ENCODE measurements at places on chromosomes 11 and 22.

GRCh38 chr11:110538154-110538553 is 108.4 kb downstream of the FDX1 start:
- no peak for DNase-seq

DNA sequence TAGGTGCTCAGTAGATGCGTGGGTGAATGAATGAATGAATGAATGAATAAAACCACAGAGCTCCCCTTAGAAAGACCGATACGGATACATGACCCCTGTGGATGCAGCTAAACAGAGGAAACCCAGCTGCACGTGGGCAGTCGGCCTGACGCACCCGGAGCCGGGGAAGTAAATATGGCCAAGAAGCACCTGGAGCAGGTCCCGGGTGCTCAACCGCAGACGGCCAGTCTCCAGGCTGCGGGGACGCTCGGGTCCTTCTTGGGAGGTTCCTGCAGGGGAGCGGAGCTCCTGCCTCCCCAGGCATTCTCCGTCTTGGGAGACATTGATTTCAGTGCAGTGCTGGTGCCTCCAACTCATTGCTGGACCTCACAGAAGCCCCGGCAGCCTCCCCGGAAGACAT is 11.7 kb upstream of the TPCN2 start:
- DNase-seq, result no peak

DNA sequence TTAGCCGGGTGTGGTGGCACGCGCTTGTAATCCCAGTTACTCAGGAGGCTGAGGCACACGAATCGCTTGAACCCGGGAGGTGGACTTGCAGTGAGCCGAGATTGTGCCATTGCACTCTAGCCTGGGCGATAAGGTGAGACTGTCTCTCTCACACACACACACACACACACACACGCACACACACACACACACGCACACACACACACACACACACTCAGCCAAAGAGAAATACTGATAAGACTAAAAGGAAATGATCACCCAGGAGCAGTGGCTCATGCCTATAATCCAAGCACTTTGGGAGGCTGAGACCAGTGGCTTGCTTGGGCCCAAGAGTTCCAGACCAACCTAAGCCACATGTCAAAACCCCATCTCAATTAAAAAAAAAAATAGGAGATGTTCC is 20.8 kb downstream of the HSPA8 start:
- no peak for DNase-seq

DNA sequence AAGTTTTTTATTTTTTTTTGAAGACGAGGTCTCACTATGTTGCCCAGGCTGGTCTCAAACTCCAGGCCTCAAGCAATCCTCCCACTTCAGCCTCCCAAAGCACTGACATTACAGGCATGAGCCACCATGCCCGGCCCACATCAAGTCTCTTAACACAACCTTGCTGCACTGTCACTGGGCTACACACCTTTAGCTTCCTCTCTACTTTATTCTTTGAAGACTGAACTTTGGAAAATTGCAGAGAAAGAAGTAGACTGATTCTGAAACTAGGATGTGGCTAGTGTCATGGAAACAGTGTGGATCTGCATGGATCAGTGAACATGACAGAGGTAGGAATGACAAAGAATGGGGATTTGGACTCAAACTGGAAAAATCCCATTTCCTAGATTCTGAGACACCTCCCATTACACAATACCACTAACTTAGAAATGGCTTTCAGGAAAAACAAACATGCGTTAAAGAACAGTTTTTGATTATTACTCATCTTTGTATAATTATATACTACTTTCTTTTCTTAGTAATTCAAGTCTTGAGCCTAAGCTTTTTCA is 99.6 kb upstream of the SPON1 start:
- no peak for DNase-seq

GRCh38 chr11:117838901-117839300 is 14.4 kb upstream of the FXYD2 start:
- DNase-seq, result no peak

- peak; percentile 49 for DNase-seq
These were observed 8.9 kb downstream of the OLFML1 start for GRCh38 chr11:7494086-7494745.

DNA sequence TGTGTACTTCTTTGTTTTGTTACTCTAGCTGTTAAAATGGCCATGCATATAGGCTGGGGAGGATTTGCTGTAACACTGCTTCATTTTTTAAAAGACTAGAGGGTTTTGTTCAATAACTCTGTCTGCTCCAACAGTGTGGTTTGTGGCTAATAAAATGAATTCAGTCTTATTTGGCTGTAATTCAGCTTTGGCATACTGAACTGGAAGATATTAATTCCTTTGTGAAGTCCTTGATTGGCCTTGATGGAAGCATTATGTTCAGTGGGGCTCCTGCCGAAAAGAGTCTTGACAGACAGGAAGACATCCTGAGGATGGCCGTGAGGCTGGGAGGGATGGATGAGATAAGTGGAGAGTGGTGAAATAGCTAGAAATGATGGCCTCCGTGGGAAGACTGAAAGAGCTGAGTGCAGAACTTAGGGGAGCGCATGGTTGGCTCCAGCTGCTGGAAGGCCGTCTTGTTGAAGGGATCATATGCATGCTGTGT is 44.8 kb upstream of the MYO18B start:
- no peak for DNase-seq

GRCh38 chr11:22192642-22193347 is at the start of gene ANO5:
ANO5 (plus strand) TSS chr11:22193085; CDS start chr11:22193493, 408 bp downstream.
- peak; percentile 69 for DNase-seq

GRCh38 chr11:96393753-96394348 is 4.0 kb downstream of the JRKL start:
- DNase-seq, result peak; percentile 69

DNA sequence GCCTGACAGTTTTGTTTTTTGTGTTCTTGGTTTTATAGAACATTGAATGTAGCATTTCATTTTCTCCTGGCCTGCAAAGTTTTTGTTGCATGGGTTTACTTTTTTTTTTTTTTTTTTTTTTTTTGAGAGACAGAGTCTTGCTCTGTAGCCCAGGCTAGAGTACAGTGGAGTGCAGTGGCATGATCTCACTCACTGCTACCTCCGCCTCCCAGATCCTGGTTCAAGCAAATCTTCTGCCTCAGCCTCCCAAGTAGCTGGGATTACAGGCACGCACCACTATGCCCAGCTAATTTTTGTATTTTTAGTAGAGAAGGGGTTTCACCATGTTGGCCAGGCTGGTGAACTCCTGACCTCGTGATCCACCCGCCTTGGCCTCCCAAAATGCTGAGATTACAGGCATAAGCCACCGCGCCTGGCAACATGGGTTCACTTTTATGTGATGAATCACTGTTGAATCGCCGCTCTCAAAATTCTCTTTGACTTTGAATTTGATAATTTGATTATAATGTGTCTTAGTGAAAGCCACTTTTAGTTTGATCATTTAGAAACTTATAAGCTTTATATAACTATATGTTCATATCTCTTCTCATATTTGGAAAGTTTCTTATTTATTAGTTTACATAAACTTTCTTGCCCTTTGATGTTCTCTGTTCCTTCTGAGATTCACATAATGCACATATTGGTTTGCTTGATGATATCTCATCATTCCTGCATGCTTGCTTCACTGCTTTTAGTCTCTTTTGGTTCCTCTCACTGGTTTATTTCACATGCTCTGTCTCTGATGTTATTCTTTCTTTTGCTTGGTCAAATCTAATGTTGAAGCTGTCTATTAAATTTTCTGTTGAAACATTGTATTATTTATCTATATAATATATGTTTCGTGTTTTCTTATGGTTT is 589.0 kb upstream of the CNTN5 start:
- no peak for DNase-seq

All from hematopoietic multipotent progenitor cell treated with erythropoietin and hydrocortisone succinate and interleukin-3 and kit ligand, for 4 days (in vitro differentiated cells).